ENCODE measurements at places on chromosomes 2 and 18.

GRCh38 chr2:158781353-158781961 is 13.7 kb upstream of the DAPL1 start:
- DNase-seq, result no peak

GRCh38 chr2:30566631-30567030 is 119.6 kb downstream of the LCLAT1 start:
- no peak for DNase-seq

DNA sequence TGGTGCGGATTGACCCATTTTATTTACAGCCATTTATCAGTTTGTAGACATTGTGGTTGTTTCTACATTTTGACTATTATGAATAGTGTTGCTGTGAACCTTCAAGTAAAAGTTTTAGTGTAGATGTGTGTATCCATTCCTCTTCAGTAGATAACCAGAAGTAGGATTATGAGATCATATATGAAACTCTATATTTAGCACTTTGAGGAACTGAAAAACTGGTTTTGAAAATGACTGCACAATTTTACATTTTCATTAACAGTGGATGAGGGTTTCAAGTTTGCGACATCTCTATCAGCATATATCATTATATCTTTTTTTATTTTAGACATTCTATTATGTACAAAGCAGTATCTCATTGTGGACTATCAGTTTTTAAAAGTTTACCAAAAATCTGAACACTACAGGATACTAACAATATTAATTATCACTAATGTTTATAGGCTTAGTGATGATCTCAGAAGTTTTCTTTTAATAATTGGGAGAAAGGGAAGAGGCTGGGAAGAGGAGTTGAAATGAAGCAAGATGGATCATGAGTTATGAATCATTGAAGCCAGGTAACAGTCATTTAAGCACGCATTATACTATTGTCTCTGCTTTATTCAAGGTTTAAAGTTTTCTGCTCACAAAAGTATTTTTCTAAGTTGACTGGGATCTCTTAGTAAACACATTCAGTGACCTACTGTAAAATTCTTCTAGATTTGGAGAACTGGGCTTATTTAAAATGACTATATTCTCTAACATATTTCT is 329.0 kb upstream of the LRATD1 start:
- no peak for DNase-seq

DNA sequence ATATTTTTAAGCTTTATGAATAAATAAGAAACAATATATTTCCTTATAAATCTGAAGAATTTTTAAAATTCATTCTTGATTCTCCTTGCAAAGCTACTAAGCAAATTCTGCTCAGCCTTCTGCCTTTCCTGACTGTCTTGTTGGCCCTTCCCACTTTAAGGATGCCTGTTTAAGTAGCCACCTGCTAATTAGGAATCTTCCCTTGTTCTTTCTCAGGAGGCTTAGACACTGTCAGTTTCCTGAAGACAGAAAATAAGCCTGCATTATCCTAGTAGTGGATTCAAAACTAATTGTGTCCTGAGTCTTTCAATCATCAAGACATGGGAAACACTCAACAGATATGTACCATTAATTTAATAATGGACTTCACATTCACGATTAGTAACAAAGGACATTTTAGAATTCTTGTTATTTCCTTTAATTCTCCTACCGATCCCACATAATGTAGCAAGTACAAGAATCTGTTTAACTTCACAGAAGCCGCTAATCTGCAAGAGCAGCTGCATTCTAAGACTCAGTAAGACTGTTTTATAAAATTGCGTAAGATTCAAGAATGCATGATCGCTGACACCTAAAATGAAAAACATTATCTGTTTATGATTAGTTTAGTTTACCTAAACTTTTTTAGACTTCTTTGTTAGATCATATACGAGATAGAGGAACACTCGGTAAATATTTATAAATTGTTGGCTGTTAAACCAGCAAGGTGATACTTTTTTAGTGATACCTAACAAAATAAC is 445.4 kb upstream of the DSEL start:
- DNase-seq, result no peak

GRCh38 chr2:136253288-136254004 is 135.5 kb upstream of the CXCR4 start:
- DNase-seq, result no peak

DNA sequence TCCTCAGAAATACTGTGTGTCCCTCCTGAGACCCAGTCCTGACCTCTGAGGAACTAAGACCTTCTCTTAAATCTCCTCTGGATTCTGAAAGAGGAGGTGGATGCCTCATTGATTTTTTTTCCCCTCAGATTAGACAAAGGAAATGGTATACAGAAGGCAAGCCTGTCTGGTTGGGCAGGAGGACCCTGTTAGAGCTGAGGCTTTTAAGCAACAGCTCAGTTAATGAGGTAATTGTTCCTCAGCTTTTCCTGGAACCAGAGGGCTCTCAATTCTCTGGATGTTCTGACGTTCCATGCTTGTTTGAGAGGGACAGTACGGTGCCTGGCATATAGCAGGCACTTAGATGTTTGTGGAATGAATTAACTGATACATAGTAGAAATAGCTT is 61.7 kb upstream of the MCFD2 start:
- DNase-seq, result no peak

- DNase-seq, result no peak
Measured at GRCh38 chr2:46984642-46985476, 69.3 kb upstream of the MCFD2 start.

DNA sequence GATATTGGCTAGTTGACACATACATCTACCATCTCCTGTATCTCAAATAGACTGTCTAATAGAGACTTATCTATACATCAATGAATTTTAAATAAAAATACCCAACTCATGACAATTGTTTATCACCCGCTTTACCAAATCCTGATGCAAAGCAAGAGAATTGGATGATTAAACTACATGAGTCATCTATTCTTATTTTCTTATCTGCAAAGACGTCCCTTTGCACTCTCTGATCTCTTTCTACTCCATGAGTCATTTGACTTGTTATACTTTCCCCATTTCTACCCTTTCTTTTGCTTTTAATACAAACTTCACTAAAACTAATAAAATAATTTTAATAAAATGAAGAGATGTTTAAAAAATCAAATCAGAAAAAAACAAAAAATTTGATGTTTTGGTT is 261.7 kb upstream of the MAP2 start:
- DNase-seq, result no peak

GRCh38 chr2:225223301-225223700 is 176.2 kb upstream of the NYAP2 start:
- DNase-seq, result no peak

- no peak for DNase-seq
Measured at GRCh38 chr2:182266909-182267308, 159.9 kb downstream of the PDE1A start.

DNA sequence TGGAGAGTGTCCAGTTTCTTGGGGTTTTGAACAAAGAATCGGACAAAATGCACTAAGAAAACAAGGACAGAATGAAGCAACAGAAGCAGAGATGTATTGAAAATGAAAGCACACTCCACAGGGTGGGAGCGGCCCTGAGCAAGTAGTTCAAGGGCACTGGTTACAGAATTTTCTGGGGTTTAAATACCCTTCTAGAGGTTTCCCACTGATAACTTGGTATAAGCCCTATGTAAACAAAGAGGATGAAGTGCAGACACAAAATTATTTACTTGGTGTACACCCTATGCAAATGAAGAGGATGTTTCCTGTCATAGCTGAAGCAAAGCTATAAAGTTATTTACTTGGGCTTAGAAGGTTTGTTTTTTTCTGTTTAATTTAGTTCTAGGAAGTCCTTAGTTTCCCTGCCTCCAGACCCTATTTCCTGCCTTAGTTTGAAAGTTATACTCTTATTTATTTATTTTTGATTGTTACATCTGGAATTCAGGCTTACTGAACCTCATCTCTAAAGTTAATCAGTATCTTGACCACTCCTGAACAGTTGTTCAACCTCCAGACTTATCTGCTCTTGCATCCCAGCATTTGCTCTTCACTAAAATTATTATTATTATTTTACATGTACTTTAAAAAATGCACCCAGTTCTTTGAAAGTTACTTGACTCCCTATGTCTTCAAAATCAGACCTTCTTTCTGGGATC is 193.5 kb downstream of the SPP2 start:
- no peak for DNase-seq

GRCh38 chr2:66125951-66126350 is 309.0 kb upstream of the MEIS1 start:
- DNase-seq, result no peak

DNA sequence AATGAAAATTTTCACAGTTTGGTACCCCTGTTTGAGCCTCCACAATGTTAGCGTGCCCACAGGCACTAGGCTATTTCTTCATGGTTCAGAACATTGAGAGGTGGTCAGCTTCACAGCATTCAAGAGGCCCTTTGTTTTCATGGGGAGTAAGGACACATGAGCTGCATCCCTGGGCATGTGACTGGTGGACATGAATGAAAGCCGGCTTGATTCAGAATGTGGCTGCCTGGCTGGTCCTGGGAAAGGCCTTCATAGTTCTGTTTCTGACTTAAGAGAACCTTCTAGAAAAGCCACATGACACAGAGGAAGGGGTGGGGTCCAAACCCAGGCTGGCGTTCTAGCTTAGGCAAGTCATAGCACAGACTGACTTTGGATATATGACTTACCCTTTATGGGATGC is 420.6 kb downstream of the CMPK2 start:
- no peak for DNase-seq

DNA sequence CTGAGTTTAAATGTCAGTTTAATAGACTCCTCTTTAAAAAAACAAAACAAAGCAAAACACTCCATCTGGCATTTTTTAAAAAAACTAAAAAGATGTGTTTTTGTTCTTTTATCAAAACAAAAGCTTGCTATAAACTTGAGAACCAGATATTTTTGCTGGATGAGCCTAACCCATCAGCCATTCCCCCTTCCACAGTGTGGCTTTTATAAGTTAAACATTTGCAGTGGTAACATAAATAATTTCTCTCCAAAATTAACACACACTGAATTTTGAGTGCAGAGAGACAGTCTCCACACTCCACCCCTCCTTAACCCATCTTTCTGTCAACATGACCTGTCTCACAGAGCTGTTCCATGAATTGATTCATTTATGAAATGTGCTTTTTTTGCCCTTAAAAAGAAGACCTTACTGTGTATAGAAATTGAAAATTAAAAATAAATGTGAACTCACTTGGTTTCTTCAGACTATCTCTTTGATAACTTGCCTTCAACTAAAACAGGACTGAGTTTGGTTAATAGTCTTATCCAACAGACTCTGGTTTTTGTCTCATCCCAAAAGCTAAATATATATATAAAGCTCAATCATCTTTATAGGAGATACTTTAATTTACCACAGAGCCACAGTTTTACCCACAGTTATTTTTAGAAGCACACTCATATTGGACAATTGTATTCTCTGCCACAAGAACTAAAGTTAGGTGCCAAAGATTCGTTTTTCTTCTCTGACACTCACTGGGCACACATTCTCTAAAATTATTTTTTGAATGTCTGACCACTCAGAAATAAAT is 64.8 kb upstream of the STK39 start:
- DNase-seq, result no peak

DNA sequence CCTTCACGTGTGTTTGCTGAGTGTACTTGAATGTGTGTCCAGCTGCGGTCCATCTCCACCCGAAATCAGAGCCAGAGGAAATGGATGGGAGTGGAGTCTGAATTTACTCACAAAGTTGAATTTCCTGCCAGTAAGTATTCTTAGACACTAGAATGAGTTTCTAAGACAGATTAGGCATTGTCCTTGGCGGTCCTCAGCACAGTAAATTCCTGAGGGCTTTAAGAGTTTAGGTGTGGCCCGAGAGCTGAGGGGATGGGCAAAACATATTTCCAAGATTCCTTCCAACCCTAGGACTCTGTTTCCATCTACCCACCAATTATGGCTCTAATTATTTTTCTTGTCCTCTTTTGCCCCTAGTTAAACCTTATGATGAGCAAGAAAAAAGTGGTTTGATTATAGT is 90.3 kb upstream of the PHLPP1 start:
- no peak for DNase-seq

DNA sequence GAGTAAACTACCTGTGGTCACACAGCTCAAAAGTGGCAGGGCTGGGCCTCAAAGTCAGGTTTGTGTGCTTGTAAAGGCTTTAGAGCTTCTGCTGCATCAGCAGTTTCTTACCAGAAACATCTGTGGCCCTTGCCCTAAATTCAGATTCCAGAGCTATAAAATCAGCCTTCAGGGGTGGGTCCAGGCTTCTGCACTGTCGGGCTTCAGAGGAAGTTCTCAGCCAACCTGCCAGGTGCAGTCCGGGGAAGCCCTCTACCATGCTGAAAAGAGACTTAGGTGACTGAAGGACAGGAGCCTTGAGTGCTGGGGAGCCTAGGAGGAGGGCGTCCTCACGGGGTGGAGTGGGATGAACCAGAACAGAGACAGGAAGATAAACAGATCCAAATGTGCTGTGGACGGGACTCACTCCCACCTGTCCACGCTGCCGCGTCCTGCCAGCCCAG is 69.9 kb upstream of the HS6ST1 start:
- DNase-seq, result no peak

DNA sequence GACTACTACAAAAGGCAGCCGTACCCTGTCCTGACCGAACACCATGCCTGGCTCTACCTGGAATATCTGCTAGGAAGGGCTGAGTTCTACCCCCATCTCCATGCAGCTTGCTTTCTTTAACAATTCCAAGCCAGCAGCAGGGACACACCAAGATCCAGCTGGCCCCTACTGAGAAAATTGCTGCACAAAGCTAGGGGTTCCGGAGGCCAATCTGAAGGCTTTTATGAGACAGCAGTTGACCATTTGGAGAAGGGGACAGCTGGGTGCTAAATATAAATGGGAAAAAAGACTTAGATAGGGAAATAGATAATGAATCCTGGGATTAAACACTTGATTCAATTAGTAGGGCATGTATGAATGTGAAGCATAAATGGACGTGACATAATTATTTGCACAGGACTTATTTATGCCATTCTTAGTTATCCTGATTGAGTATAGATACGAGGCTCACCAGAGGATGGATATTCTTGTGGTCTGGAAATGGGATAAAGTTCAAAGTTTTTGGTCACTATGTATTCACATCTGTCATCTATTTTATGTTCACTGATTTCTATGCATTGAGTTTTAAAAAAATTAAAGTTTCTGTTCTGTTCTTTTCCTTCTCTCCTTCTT is 204.0 kb downstream of the ZNF521 start:
- DNase-seq, result no peak

GRCh38 chr2:101725515-101726192 is 28.1 kb downstream of the MAP4K4 start:
- no peak for DNase-seq

DNA sequence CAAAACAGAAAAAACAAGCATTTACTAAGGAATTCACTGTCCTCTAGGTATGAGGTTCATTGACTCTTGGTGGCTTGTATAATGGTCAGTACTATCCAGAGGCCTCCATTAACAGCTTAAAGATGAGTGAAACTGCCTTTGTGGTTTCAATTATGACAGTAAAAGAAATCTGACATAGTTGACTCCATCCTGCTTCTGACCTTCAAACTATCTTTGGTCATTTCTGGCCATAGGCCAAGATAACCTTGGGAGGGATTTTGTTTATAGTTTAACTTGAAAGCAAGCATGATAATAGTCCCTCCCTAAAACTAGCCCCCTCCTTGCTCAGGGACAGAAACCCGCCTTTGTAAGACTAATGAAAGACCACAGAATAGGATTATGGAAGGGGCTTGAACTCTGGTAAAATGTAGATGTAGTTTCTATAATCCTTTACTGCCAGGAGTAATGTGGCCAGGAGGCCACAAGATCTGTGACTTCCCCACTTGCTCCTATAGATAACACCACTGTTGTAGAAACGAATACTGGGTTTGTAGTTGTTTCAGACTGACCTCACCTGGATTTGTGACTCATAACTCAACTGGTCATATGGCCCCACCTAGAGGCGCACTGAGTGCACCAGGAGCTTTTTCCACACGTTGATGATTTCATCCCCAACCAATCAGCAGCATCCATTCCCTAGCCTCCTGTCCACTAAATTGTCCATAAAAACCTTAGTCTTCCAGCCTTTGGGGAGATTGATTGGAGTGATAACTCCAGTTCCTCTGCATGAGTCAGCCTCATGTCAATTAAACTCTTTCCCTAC is 8.6 kb upstream of the PLEKHM3 start:
- no peak for DNase-seq

All from T follicular helper cell (primary cell).